ENCODE measurements at places on chromosomes 16 and 17.

- DNase-seq, result no peak
Measured at GRCh38 chr17:879546-880442, 97.6 kb downstream of the MRM3 start.

GRCh38 chr17:30594223-30594952 lies 117.2 kb downstream of the GOSR1 start:
- no peak for DNase-seq

- DNase-seq, result no peak
Measured at GRCh38 chr17:14330492-14330962, 29.6 kb downstream of the HS3ST3B1 start.

DNA sequence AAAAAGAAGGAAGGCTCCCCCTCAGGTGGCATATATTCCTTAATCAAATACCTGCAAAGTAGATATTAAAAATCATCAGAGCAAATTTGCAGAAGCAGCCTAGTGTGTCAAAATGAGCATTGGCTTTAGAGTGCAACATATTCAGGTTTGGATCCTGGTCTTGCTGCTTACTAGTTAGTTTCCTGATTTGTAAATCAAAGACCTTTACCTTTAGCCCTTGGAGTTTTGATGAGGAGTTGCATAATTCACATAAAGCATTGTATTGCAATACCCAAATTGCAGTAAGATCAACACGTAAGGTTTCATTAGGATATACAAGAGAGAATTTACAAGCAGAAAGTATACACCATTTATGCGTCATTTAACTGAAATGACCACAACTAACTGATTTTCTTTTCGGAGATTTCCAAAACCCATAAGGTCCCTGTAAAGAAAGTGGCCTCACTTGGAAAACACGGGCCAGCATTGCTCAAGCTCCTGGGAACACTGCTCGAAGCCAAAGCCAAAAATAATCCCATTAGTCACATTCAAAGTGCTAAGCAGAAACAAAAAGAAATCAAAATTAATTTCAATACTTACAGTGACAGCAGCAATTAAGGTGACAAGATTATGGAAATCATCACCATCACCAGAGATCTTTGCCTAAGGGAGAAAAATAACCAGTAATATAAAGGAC lies 415.9 kb upstream of the ERCC4 start:
- no peak for DNase-seq

DNA sequence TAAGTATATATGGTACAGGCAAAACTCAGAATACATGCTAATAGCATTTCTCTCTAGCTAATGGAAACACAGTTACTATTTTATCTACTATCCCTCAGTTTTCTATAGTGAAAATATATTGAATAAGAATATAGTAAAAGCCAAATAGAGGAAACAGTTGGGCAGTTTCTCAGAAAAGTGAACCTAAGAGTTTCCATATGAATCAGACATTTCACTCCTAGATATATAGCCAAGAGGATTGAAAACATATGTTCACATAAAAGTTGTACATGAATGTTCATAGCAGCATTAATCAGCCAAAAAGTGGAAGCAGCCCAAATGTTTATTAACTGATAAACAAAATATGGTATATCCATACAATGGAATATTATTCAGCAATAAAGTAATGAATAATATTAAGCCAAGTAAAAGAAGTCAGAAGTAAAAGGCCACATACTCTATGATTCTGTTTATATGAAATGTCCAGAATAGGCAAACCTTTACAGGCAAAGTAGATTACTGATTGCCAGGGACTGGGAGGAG lies 134.6 kb downstream of the CYB561 start:
- DNase-seq, result no peak

All from muscle of arm (tissue), 14 donors.